D341Med (cell line): ENCODE measurements at places on chromosomes 2 and 18.

- no peak for DNase-seq
Observed at GRCh38 chr18:55488473-55488872, 99.5 kb downstream of the TCF4 start.

DNA sequence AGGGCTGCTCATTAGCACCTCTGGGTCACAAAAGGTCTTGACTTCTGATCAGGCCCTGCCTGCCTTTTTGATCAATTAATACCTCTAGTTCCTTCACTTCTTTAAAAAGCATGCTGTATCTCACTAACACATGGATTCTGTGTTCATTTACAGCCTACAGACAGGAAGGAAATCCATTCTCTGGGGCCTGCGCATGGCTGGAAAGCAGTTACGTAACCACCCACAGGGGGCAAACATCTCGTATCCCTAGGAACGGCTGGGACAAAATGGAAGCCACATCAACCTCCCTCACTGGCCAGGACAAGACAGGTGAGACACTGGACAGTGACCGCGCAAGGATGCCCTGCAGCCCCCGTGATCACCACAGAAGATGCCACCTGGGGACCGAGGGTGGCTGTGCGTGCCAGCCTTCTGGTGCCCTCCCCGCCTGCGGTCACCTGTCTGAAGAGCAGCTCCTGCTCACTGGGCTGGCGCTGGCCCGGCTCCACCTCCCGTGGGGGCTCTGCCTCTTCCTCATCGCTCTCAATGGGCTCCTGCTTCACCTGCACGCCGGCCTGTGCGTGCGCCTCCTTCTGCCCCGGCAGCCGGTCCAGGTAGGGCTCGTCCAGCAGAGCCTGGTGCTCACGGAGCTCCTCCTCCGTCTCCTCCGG is 266.9 kb downstream of the TWIST2 start:
- DNase-seq, result no peak

GRCh38 chr2:2868085-2868484 is 509.5 kb downstream of the EIPR1 start:
- no peak for DNase-seq

DNA sequence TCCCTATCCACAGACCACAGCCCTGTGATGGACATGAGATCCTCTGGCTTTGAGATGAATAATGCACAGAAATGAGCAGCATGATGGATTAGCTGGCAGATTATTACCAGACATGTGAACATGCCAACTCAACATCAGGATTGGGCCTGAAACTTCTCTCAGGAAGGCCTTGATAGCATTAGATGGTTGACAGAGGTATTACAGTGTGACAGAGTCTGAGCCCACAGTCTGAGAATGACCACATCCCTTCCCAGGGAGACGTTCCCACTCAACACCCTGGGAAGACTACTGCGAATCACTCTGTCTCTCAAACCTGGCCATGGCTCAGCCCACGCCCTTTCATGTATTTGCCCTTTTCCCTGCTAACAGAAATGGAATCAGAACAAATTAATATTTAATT is 66.9 kb downstream of the BCL11A start:
- DNase-seq, result no peak

DNA sequence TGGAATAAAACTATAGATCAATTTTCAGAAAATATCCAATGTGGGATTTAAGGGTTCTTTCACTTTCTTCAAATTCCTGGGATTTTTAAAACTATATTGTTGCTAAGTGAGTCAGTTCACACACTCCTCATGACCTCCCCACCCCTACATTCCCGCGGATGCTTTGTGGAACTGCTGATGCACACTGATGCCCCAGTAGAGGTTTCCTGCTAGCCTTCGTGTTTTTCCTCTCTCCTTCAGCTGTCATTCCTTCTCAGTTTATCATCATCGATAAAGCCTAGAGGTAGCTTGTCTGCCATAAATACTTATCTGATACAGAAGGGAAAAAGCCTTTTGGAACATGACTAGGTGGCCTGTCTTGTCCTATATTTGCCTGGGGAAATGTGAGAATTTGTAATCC is 67.4 kb upstream of the GALNT5 start:
- DNase-seq, result no peak

DNA sequence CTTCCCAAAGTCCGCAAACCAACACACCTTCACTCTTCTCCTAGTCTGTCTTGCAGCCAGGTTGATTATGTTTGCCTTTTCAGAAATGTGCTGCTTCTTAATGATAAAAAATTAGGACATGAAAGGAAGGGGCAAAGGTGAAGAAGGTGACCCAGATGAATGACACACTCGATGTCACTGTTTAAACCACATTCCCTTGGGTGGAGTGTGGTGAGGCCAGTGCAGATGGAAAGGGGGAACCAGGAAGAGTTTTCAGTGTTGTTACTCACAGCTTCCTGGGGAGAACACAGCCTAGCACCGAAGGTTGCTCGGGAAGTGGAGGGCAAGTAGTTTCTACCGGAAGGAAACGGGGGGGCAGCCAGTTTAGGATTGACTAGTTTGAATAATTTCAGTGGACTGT is 57.2 kb upstream of the BOD1L2 start:
- no peak for DNase-seq

DNA sequence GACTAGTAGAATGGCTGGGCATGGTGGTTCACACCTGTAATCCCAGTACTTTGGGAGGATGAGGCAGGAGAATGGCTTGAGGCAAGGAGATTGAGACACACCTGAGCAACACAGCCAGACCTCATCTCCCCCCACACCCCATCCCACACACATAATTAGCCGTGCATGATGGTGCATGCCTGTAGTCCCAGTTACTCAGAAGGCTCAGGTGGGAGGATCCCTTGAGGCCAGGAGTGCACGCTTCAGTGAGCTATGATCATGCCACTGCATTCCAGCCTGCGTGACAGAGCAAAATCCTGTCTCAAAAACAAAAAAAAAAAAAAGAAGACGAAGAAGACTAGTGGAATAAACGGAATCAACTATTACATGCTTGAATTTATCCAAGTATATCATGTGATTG is 150.0 kb downstream of the STK39 start:
- DNase-seq, result no peak

DNA sequence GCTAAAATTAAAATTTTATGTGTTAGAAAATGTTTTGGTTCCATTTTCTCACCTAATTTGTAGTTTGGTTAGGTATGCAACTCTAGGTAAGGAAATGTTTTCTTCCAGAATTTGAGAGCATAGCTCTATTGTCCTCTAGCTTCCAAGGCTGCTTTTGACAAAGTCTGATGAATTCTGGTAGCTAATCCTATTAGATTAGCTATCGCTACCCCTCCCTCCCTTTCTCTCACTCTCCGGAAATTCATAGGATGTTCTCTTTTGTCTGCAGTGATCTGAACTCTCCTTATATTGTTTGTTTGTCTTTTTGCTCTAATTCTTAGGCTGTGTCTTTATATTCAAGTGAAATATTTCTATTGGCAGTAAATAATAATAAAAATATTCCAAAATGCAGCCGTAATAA is 382.9 kb downstream of the DCC start:
- DNase-seq, result no peak
